Fibroblast of lung (primary cell): ENCODE measurements at places on chromosomes 12 and 14.

- no peaks in the 10 kb centered on the region for H3K36me3 ChIP-seq
- H3K27ac ChIP-seq, result no peak overlapping the region
- no peaks in the 10 kb centered on the region for H3K4me1 ChIP-seq
- no peak for DNase-seq
- no peak overlapping the region for H3K4me3 ChIP-seq
Observed at GRCh38 chr12:61107118-61107517, 1153.1 kb upstream of the USP15 start.

- no peak for DNase-seq
- H3K36me3 ChIP-seq, result peaks cover 26% of the 10 kb centered on the region
- no peak overlapping the region for H3K27ac ChIP-seq
- no peak overlapping the region for H3K4me3 ChIP-seq
Observed at GRCh38 chr14:104776961-104777807, 18.4 kb downstream of the AKT1 start.

- H3K4me1 ChIP-seq, result peaks cover 7% of the 10 kb centered on the region
- no peaks in the 10 kb centered on the region for H3K36me3 ChIP-seq
- no peak overlapping the region for H3K4me3 ChIP-seq
- DNase-seq, result no peak
- no peak overlapping the region for H3K27ac ChIP-seq
Observed at GRCh38 chr12:47419497-47419896, 286.3 kb downstream of the RPAP3 start.

- peaks cover 25% of the 10 kb centered on the region for H3K4me1 ChIP-seq
- no peak overlapping the region for H3K27ac ChIP-seq
- no peaks in the 10 kb centered on the region for H3K27me3 ChIP-seq
Observed at GRCh38 chr12:47825173-47825639, 5.5 kb upstream of the HDAC7 start.
